ENCODE measurements at places on chromosomes 6 and 20.

- DNase-seq, result no peak
Observed at GRCh38 chr6:94376876-94377275, 957.5 kb upstream of the EPHA7 start.

DNA sequence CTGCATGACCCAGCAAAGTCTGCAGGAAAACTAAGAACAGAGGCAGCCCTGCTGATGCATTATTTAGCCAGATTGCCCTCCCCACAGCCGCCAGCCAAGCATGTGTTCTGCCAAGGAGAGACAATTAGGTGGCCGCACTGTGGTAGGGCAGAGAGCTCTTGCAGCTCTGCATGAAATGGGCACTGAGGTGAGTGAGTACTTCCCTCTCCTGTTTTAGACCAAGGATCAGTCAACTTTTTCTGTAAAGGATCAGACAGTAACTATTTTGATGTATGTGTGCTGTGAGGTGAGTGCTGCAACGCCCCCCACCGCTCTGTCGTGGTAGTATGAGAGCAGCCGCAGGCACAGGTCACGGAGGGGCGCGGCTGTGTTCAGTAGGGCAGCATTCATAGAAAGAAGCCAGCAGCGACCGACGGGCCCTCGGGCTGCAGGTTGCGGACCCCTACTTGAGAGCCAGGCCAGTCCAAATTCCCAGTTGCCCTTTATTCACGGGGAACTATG lies 23.8 kb upstream of the FAM50B start:
- DNase-seq, result peak; percentile 25

- DNase-seq, result no peak
Observed at GRCh38 chr6:117169781-117170281, 95.5 kb upstream of the VGLL2 start.

DNA sequence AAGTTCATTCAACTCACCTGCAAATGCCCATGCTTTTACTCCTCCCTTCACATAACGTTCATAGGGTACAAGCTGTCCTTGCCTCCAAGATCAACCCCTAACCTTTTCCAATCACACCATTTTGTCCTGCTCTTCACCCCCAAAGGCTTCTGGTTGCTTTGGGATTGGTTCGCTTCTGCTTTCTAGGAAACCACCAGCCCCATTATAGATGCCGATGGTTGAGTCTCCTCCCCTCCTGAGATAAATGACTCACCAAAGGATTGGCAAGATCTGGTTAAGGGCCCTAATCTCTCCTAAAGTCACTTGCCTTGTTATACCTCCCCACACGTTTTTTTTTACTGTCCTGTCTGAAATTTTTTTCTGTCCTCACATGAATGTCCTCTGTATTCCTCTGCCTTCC lies 311.4 kb downstream of the HACE1 start:
- DNase-seq, result no peak

- no peak for DNase-seq
Observed at GRCh38 chr6:44454198-44454597, 66.7 kb downstream of the CDC5L start.
